Glutamatergic neuron (in vitro differentiated cells): ENCODE measurements at places on chromosomes 3 and 15.

- peak; percentile 24 for DNase-seq
These were observed 73.8 kb downstream of the FLNB start for GRCh38 chr3:58082047-58082446.

- no peak for DNase-seq
These were observed 38.1 kb upstream of the LEKR1 start for GRCh38 chr3:156787926-156788663.

GRCh38 chr3:113287803-113288648, 76.7 kb downstream of the BOC start:
- peak; percentile 65 for DNase-seq

DNA sequence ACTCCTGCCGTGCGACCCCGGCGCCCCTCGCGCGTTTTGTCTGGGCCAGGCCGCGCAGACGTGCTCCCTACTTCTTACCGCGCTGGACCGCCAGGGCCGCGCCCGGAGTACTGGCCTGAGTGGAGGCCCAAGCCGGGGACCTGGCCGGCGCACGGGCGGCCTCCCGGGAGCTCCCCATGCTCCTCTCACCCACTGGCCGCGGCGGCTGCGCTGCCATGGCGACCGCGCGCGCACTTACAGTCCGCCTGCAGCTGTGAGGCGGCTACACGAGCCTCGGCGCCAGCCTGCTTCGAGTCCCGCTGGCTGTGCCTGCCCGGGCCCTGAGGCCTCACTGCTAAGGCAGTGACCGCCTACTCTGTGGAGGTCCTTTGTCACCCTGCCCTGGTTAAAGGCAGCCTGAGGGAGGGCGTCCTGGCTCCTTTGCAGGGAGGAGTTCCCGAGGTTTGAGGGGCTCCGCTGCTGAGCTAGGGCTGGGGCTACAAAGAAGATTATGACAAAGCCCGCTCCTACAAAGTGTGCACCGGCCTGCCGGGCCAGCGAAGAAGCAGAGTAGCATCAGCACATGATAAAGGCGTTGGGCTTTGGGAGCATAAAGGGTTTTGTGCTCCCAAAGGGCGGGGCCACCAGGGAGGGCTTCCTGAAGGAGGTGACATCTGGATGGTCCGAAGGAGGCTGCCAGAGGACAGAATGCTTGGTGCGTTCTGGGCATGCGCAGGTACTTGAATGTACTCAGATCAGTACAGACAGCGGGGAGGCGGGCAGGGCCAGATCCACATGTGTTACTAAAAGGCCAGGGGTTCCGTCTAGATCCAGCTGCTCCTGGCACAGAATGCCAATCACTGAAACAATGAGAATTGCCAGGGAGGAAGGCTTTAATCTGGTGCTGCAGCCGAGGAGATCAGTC, at the start of the genes LRRC34 and LRRIQ4:
Gene LRRC34, minus strand, starts transcription at position 573 of the 904 bp plus-strand sequence. Its CDS starts 356 bp downstream, at position 217.
Gene LRRIQ4, plus strand, starts transcription at position 539 of the 904 bp plus-strand sequence. CDS start 9,052 bp downstream, outside the sequence.
- peak; percentile 90 for DNase-seq

DNA sequence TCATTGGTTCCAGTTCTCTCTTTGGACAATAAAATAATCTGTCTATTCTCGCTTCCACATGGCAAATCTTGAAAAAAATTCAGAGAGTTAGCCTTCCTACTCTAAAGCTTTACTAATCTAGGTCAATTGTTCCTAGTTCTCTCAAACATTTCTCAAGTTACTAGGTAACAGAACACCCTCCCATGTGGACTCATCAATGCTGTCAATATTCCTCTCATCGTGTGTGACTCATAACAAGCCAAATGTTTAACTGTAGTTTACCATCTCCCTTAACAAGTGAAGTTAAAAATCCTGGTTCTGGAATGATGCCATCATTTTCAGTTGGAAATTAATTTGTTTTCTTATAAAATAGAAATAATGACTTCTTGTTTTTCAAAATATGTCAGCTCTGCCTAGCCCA, 438.6 kb downstream of the ROBO1 start:
- DNase-seq: no peak

- peak; percentile 61 for DNase-seq
These were observed 53.7 kb downstream of the BDH1 start for GRCh38 chr3:197501879-197502620.

- no peak for DNase-seq
These were observed 666 bp upstream of the SEMA3F start for GRCh38 chr3:50154476-50154839.

DNA sequence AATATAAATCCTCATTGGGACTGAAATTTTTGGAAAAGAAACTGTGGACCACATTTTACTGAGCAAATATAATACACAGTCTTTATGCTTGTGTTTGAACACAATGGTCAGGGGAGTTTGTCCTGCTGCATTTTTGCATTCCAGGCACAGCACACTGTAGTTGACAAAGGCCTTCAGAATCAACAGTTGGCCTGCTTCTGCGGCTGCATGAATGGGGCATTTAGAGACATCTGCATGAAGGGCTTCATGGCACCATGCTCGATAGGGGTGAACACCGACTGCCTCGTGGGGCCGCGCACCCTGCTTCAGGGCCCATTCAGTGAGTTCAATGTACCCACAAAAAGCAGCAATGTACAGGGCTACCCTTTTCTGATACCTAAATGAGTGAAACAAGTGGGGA, 15.4 kb upstream of the COMMD2 start:
- DNase-seq: no peak

DNA sequence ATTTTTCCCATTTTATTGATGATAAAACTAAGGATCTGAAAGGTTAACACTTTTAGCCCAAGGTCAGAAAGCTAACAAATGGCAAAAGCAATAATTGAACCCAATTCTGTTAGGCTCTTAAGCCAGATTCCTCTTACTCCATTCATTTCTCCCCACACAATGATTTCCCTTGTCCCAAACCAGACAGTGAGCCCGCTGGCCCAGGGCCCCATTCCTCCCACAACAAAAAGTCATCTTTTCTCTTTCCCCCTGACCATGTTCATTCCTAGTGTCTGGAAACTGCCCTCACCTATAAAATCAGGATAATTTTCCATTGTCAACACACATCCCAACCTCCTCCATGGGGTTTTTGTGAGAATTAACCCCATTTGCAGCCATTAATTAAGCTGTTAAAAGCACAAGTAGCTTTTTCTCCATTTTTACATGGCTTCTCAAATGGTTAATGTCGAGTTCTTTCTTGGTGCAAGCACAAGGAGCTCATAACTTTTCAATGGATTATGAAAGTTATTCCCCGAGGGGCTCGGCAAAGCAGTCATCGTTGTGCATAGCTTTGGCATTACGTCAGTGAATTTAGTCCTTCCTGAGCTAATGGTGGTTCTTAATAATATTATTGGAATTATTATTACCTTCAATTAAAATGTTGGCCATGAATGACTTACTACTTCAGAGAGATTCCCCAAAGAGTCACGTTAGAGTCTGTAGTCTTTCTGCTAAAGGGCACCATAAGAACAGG, 151.0 kb upstream of the WNT5A start:
- DNase-seq: no peak

- no peak for DNase-seq
These were observed 8.9 kb upstream of the SEMA6D start for GRCh38 chr15:47708161-47708980.

GRCh38 chr15:54033869-54034458, 55.7 kb downstream of the UNC13C start:
- DNase-seq: no peak

DNA sequence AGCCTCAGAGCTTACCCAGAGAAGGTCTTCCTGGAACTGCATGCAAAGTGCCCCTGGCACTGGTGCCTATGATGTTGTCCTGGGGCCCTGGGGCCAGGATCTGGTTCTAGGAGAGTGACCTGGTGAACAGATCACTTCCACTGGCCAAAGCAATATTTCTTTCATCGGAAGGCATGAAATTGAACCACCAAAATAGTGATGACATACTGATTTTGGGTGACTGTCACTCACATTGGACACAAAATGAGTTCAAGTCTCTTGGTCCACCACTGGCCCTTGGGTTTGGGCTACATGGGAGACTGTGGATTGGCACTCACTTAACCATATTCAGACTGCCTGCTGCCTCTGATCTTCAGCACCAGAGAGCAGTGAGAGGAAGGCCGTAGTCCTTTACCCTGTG, 549.3 kb upstream of the PPP2R3A start:
- DNase-seq: no peak

- DNase-seq: no peak
These were observed 12.3 kb upstream of the SLC30A4 start for GRCh38 chr15:45534821-45535220.

GRCh38 chr3:148607491-148607890, 90.2 kb upstream of the AGTR1 start:
- no peak for DNase-seq

DNA sequence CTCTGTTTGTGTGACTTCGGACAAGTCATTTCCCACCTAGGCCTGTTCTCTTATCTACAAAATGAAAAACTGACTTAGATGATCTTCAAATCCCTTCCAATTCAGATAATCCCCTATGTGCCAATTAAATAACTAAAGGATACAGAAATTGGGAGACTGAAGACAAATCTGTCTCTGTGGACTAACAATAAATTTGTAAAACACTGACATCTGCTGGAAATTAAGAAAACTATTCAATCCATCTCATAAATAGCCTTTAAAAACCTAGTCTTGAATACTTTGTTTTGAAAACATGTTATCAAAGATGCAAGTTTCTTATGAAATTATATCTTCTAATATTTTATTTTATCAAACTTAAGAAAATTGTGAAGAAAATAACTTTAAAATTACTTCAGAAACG, 38.3 kb downstream of the MTHFS start:
- no peak for DNase-seq

GRCh38 chr3:140834266-140835037, 107.2 kb upstream of the SLC25A36 start:
- DNase-seq: no peak

- DNase-seq: no peak
These were observed 29.4 kb downstream of the GAP43 start for GRCh38 chr3:115652738-115653137.

- no peak for DNase-seq
These were observed 402.2 kb downstream of the NR2F2 start for GRCh38 chr15:96732704-96733103.

- no peak for DNase-seq
These were observed 39.4 kb upstream of the CCR2 start for GRCh38 chr3:46314517-46314916.

GRCh38 chr15:43347114-43347513, 16.7 kb upstream of the LCMT2 start:
- no peak for DNase-seq

DNA sequence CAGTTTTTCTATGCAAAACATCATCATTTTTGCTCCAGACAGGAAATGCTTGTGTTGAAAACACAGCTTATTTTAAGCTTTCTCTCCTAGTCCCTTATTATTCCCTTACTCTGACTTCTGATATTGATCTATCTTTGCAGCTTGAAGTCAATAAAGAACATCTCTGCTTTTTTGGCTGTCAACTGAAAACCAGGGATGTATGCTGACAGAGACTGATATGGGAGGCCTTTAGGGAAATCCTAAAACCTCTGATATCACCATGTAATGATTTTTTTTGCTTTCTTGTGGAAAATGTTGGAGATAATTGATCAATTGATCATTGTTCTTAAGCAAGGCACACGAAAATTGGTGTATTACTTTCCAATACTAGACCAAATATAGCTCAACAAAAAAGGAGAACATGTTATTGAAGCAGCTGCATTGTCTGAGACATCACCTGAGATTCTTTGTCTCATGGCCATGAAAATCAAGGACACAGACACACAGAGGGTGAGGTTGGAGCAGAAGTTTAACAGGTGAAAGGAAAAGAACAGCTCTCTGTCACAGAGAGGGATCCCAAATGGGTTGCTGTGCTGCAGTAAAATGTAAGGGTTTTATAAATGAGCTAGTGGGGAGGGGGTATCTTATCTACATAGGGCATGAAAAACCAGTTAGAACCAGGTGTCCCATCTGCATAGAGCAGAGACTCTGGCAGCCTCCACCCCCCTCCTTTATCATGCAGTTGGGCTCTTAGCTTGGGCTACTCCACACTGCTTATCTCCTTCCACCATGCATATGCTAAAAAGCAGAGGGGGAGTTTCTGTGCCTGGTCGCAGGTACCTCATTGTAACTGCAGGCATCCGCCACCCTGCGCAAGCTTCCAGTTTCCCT, 17.0 kb upstream of the SENP7 start:
- no peak for DNase-seq

- no peak for DNase-seq
These were observed 615.7 kb downstream of the TBL1XR1 start for GRCh38 chr3:176581589-176581988.

GRCh38 chr15:79526376-79526775, 94.2 kb downstream of the MINAR1 start:
- no peak for DNase-seq

GRCh38 chr3:56989169-56989976, 71.1 kb upstream of the SPATA12 start:
- no peak for DNase-seq

DNA sequence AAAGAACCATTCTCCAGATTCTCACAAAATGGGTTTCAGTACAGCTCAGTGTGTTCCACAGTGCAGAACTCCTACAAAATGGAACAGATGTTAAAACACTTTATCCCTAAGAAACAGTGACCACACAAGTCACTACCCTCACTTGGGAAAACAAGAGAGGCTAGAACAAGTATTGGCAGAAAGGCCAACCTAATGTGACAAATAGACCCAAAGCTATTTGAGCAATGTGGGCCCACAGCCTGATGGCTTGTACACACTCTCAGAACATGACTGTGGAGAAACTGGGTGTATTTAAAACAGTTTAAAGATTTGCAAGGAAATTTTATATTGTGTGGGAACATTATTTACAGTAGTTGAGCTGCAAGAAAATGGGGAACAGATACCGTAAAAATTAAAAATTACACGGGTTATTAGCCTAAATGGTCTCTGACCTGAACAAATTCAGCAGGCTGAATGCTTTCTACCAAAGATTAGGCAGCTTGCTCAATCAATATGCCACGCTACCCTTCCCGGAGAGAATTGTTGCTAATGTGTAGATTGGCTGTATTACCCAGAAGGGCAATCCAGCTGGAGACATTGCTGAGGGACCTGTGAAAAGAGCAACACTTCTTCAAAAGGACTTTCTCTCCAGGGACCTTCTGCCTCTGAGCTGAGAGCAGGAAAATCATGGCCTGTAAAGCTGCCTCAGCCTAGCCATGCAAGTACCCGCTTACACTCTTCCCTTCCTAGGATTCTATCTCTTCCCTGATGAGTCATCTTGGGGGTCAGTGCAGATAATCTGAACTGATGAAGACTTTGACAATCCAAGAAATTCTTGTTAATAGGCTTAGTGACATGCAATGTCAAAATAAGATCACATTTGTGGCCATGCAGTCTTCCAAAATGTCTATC, 97.1 kb downstream of the STRIT1 start:
- DNase-seq: peak; percentile 38

DNA sequence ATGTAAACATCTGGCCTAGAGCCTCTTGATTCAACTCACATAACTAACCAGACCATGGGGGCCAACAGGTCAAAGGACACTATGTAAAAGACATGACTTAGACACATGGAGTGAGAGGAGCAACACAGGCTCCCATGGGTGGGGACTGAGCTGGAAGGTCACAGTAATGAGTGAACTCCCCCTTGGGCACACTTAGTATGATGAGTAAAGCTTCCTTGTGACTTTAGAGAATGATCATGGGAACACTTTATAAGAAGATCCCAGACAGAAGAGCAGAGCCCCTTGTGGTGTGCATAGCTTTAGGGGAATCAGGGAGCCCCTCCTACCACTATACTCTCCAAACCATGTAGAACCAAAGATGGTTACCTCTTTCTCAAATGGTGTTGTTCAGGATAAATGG, 10.2 kb downstream of the GCSAM start:
- DNase-seq: no peak
